T-helper 17 cell (primary cell): ENCODE measurements at places on chromosomes 1 and 21. TPM values are rescaled to one million over a fixed set of nuclear protein-coding genes. Genes with fewer than 3 reads are reported as not detected.
A peak's percentile ranks its signal among the peaks of the same experiment; 100 is the strongest.

Gene COQ8A
- total RNA-seq = 37.3 TPM

GRCh38 chr1:76919085-76919484, 51.8 kb downstream of the ST6GALNAC5 start:
- H3K27me3 ChIP-seq = peaks cover 28% of the 10 kb centered on the region
- no peak overlapping the region for H3K27ac ChIP-seq
- no peaks in the 10 kb centered on the region for H3K36me3 ChIP-seq
- no peak for DNase-seq
- peaks cover 3% of the 10 kb centered on the region for H3K4me1 ChIP-seq

DNA sequence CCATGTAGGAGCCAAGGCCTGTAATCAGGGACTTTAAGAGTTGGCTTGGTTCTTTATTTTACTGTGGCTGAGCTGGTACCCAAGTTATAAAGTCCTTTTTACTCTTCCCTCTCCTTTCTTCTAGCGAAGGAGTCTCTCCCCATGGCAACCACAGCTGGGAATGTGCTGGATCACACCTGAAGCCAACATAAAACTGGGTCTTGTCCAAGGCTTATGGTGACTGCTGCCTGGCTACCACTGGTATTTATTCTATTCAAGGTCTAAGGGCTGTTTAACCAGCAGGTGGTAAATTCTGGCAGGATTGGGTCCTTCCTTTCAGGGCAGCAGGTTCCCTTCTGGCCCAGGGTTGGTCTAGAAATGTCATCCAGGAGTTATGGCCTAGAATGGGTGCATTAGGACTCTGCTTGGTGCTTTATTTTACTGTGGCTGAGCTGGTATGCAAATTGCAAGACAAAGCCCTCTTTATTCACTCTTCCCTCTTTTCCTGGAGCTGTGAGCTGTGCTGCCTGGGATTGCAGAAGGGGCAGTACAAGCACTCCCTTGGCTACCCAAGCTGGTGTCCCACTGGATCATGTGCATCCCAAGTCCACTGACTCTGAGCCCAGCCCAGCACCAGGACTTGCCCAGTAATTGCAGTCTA, 26.6 kb downstream of the SLC22A15 start:
- H3K36me3 ChIP-seq = no peaks in the 10 kb centered on the region
- H3K4me1 ChIP-seq = peaks cover 16% of the 10 kb centered on the region
- H3K27me3 ChIP-seq = no peaks in the 10 kb centered on the region
- no peak overlapping the region for H3K4me3 ChIP-seq
- no peak overlapping the region for H3K27ac ChIP-seq

- no peak overlapping the region for H3K4me3 ChIP-seq
- H3K27me3 ChIP-seq = no peaks in the 10 kb centered on the region
- no peaks in the 10 kb centered on the region for H3K36me3 ChIP-seq
- no peak for DNase-seq
- no peaks in the 10 kb centered on the region for H3K4me1 ChIP-seq
Observed at GRCh38 chr1:164578479-164579200, 19.7 kb downstream of the PBX1 start.

- no peak for DNase-seq
- H3K36me3 ChIP-seq = no peaks in the 10 kb centered on the region
- H3K27me3 ChIP-seq = no peaks in the 10 kb centered on the region
Observed at GRCh38 chr1:165143437-165144065, 213.0 kb downstream of the LMX1A start.

DNA sequence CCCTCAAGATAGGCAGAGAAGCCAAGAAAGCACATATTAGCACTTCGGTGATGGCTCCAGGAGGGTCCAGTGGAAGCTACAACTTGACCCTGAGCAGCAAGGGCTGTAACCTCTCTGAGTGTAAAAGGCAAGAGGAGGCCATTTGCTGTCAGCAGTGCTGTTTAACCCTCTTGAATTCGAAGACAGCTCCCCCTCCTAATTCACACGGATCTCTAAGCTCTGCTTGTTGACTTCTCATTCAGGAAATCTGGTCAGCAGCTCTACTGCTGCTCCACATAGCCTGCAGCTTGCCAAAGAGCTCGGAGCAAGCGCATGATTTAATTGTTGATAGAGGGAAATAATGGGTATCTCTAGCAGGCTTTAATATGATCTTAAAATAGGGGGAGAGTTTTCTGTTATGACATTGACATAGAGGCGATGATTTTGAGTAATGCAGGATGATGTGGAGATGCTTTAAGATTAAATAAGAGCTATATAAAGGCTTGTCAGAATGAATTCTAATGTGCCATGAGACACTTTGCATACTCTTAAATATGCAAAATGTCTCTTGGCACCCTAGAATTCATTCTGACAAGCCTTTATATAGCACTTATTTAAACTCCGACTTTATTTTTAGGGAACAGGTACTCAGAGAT, 79.4 kb upstream of the USH2A start:
- no peaks in the 10 kb centered on the region for H3K4me1 ChIP-seq
- H3K27me3 ChIP-seq = no peaks in the 10 kb centered on the region
- no peak for DNase-seq

Gene MANEAL
- 0.92 TPM for total RNA-seq

Gene ENAH
- 0.73 TPM for total RNA-seq

Gene NCF2
- 2.7 TPM for total RNA-seq

DNA sequence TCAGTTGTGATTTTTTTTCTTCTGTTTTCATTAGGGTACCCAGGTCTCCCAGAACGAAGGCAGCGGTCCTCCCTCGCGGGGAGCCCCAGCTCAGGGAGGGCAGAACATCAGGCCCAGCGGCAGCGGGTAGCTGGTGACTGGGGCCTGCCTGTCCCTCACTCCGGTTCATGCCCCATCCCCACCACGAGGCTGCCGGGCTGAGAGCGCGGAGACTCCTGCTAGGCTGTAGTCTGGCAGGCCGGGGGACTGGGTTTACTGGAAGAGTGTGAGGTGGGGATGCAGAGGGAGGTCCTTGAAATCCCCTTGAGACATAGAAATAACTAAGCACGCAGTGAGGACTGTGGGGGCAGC, 10.5 kb downstream of the BRINP2 start:
- DNase-seq = no peak
- no peaks in the 10 kb centered on the region for H3K36me3 ChIP-seq
- no peak overlapping the region for H3K27ac ChIP-seq
- peaks cover 29% of the 10 kb centered on the region for H3K27me3 ChIP-seq

DNA sequence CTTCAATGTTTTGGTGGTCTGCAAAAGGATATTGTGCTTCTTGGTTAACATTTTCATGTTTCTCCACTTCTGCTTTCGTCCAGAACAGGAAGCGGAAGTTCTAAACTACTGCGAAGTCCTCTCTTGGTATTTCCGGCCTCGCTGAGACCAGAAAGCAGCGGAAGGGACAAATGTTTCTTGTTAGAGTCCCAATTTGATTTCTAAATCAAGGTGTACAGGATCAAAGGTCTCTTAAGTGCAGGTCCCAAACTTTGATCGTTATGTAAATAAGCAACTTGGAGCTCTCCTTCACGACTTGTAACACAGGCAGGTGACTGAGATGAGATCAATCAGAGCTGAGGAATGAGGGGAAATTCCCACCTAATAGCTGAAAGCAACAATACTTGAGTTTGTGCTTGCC, 40.1 kb upstream of the HMCN1 start:
- peaks cover 10% of the 10 kb centered on the region for H3K36me3 ChIP-seq
- H3K4me3 ChIP-seq = peak overlapping the region; percentile 82
- peak overlapping the region; percentile 96 for H3K27ac ChIP-seq
- H3K4me1 ChIP-seq = peaks cover 16% of the 10 kb centered on the region
- DNase-seq = no peak
- H3K27me3 ChIP-seq = peaks cover 35% of the 10 kb centered on the region

Gene NOS1AP
- not detected for total RNA-seq
